ENCODE measurements at places on chromosomes 6 and 20. TPM values are rescaled to one million over a fixed set of nuclear protein-coding genes. Genes with fewer than 3 reads are reported as not detected.

Gene DLK2
- 0.75 TPM for total RNA-seq

Gene CARMIL1
- 26.5 TPM for total RNA-seq

Gene DPM1
- total RNA-seq, result 188 TPM

Gene NR2E1
- total RNA-seq, result 1.4 TPM

Gene YTHDF1
- 196 TPM for total RNA-seq

Gene SAMD3
- total RNA-seq, result 1.7 TPM

Gene NTSR1
- total RNA-seq, result 0.14 TPM

Gene ALDH5A1
- 42.4 TPM for total RNA-seq

Gene SPATS1
- total RNA-seq, result not detected

Gene ZSCAN31
- 1.7 TPM for total RNA-seq

Gene APOBEC2
- 2.5 TPM for total RNA-seq

Gene C6orf52
- total RNA-seq, result 4.3 TPM

Gene TAB2
- total RNA-seq, result 43.7 TPM

Gene MUC21
- total RNA-seq, result not detected

Gene MICA
- total RNA-seq, result 12.6 TPM

Gene KHDC1
- total RNA-seq, result 8.6 TPM

Gene POU5F1
- not detected for total RNA-seq

Gene CLDN20
- not detected for total RNA-seq

Gene CAP2
- 8.9 TPM for total RNA-seq

Gene EHMT2
- 65.7 TPM for total RNA-seq

Gene COX4I2
- total RNA-seq, result not detected

Gene CTCFL
- total RNA-seq, result not detected

Gene LRRC73
- 0.14 TPM for total RNA-seq

Gene LPIN3
- total RNA-seq, result 32.6 TPM

Gene TFAP2C
- total RNA-seq, result 25.3 TPM

Gene PACSIN1
- 3.4 TPM for total RNA-seq

Gene BNIP5
- 0.50 TPM for total RNA-seq
